Spinal cord (tissue), 10 donors: ENCODE measurements at places on chromosomes 12 and 14.

GRCh38 chr14:35034440-35034833 lies 11.6 kb upstream of the FAM177A1 start:
- H3K36me3 ChIP-seq, result peaks cover 23% of the 10 kb centered on the region
- H3K27ac ChIP-seq, result no peak overlapping the region
- DNase-seq, result no peak
- no peaks in the 10 kb centered on the region for H3K4me1 ChIP-seq
- H3K4me3 ChIP-seq, result no peak overlapping the region

- H3K27me3 ChIP-seq, result no peaks in the 10 kb centered on the region
- H3K27ac ChIP-seq, result no peak overlapping the region
- no peak overlapping the region for H3K4me3 ChIP-seq
- DNase-seq, result no peak
- H3K36me3 ChIP-seq, result no peaks in the 10 kb centered on the region
Measured at GRCh38 chr14:90114554-90114953, 52.8 kb downstream of the KCNK13 start.

- no peaks in the 10 kb centered on the region for H3K4me1 ChIP-seq
- DNase-seq, result no peak
- H3K27me3 ChIP-seq, result no peaks in the 10 kb centered on the region
- H3K36me3 ChIP-seq, result no peaks in the 10 kb centered on the region
- no peak overlapping the region for H3K4me3 ChIP-seq
- H3K27ac ChIP-seq, result no peak overlapping the region
Measured at GRCh38 chr12:129127771-129128170, 274.5 kb downstream of the GLT1D1 start.

GRCh38 chr12:21553329-21553675 lies 27.2 kb downstream of the SPX start:
- no peak overlapping the region for H3K27ac ChIP-seq
- no peak overlapping the region for H3K4me3 ChIP-seq
- no peaks in the 10 kb centered on the region for H3K27me3 ChIP-seq
- no peaks in the 10 kb centered on the region for H3K36me3 ChIP-seq
- no peak for DNase-seq
- no peaks in the 10 kb centered on the region for H3K4me1 ChIP-seq

DNA sequence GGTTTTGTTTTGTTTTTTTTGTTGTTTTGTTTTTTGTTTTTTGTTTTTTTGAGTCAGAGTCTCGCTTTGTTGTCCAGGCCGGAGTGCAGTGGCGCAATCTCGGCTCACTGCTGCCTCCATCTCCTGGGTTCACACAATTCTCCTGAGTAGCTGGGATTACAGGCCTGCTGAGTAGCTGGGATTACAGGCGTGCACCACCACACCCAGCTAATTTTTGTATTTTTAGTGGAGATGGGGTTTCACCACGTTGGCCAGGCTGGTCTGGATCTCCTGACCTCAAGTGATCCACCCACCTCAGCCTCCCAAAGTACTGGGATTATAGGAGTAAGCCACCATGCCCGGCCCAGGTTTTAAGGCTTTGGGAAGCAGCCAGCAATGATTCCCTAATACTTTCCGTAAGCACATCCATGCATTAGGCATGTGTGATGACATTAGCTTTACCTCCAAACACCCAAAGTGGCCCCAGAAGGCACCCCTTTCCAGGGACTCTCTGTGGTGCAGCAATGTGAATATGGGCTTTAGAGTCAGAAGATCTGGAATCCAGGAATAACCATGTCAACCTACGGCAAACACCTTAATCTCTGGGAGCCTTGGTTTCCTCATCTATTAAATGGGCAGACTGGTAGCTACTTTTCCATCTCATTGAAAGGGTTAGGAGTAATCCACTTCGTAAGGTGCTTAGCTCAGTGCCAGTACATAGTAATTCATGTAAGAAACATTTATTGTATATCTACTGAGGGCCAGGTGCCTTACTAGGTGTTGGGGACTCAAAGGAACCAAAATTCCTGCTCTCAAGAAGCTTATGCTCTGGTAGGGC lies 152.9 kb downstream of the ZFP36L1 start:
- H3K36me3 ChIP-seq, result no peaks in the 10 kb centered on the region
- no peak overlapping the region for H3K4me3 ChIP-seq

GRCh38 chr12:31406345-31406744 lies 80.4 kb upstream of the SINHCAF start:
- H3K36me3 ChIP-seq, result peaks cover 29% of the 10 kb centered on the region
- no peak overlapping the region for H3K4me3 ChIP-seq
- H3K27me3 ChIP-seq, result no peaks in the 10 kb centered on the region
- no peak overlapping the region for H3K27ac ChIP-seq

DNA sequence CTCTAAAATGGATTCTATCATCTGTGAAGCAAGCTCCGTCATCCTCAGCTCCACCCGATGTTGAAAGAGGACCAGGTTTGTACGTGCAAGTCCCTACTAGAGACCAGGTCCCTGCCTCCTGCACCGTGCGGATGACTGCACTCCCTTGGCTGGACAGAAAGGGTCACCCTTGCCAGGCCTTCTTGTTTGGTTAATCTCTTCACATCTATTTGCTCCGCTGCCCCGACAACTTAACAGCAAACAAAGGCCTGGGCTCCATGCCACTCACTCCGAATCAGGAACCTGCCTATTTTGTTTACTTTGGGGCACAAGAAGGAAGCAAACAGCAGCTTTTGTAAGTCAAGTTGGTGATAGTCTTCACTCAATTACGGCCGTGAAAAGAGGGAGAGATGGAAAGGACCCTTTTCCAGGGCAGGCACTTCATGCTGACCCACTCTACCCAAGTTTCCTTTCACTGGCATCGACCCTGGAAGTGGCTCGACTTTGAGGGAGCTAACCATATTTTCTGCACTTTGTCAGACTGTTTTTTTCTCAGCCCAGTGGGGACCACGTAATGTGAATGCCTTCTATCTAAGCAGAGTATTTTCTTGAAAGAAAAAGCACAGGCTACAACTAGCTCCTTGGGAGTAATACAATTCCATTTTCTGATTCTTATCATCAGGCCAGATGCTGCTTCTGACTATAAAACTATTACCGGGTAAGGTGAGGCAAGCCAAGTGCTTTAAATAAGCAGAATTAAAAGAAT lies 202.6 kb downstream of the FOXN3 start:
- DNase-seq, result no peak
- H3K27me3 ChIP-seq, result no peaks in the 10 kb centered on the region
- H3K4me3 ChIP-seq, result no peak overlapping the region
- peak overlapping the region; percentile 61 for H3K27ac ChIP-seq
- peaks cover 23% of the 10 kb centered on the region for H3K4me1 ChIP-seq
- H3K36me3 ChIP-seq, result no peaks in the 10 kb centered on the region

DNA sequence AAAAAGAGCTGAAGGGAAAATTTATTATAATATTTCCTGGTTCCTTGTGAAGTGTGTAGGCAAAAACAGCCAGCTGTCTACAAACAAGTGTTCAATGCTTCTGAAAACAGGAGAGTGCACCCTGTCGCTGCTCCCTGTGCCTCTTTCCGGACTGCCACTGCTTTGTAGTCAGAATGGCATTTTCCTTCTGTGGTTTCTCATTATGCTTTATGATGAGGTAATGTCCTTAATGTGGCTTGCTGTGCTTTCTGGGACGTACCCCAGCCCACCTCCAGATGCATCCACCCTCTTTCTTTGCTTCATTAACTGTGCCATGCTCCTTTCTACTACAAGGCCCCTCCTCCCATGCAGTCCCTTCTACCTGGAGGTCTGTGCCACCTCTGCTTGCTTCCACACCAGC lies 148.1 kb downstream of the SYT1 start:
- no peak overlapping the region for H3K27ac ChIP-seq
- no peak for DNase-seq
- H3K4me1 ChIP-seq, result no peaks in the 10 kb centered on the region
- H3K4me3 ChIP-seq, result no peak overlapping the region
- no peaks in the 10 kb centered on the region for H3K27me3 ChIP-seq
